ENCODE measurements at places on chromosomes 4 and X. TPM values are rescaled to one million over a fixed set of nuclear protein-coding genes. Genes with fewer than 3 reads are reported as not detected.

- DNase-seq = no peak
- H3K27ac ChIP-seq = no peak overlapping the region
- no peak overlapping the region for H3K4me3 ChIP-seq
- H3K36me3 ChIP-seq = no peaks in the 10 kb centered on the region
These were observed 293.5 kb downstream of the KCNIP4 start for GRCh38 chr4:21655031-21655430.

- no peak for DNase-seq
- H3K36me3 ChIP-seq = no peaks in the 10 kb centered on the region
- H3K4me1 ChIP-seq = no peaks in the 10 kb centered on the region
- H3K27me3 ChIP-seq = no peaks in the 10 kb centered on the region
These were observed 422.2 kb downstream of the PDHA2 start for GRCh38 chr4:96262057-96262456.

DNA sequence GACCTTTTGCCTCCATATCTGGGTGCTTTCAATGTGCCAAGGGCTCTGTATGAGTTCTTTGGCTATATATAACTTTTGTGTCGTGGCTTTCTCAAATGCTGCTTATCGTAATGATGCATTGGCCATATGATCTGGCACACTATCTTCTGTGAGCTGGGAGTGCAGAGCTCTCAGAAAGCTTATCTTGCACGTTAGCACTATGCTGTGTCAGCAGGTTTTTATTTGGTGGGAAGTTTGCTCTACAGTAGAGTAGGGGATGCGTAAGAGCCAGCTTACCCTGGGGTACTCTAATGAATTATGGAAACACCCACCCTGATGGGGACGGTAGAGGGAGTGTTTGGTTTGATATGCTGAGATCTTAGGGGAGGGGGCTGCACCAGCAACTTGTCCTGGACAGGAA is 119.6 kb downstream of the FAAH2 start:
- no peaks in the 10 kb centered on the region for H3K27me3 ChIP-seq
- no peak overlapping the region for H3K4me3 ChIP-seq
- no peak for DNase-seq
- H3K27ac ChIP-seq = no peak overlapping the region

DNA sequence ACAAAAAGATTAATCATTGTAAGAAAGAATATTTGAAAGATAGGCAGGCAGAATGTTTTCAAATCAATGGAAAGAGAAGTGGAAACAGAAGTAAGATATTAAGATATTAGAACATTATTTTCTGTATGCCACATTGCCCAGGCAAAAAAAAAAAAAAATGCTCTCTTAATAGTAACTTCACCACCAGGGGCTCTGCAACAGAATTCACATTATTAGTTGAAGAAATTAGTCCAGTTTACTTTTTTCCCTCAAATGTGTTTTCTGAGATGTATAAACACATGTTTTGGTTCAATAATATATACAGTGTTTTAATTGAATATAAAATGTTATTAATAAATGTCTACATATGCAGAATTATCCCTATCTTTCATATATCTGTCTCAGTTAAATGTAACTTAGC is 78.0 kb upstream of the ADAD1 start:
- no peak overlapping the region for H3K27ac ChIP-seq
- DNase-seq = no peak
- no peaks in the 10 kb centered on the region for H3K36me3 ChIP-seq

POLN gene
- total RNA-seq = 11.4 TPM

ITM2A gene
- total RNA-seq = 133 TPM

TGIF2LX gene
- total RNA-seq = not detected

GRCh38 chrX:44244008-44244407 is 99.5 kb downstream of the EFHC2 start:
- H3K27ac ChIP-seq = no peak overlapping the region
- no peak for DNase-seq
- H3K27me3 ChIP-seq = no peaks in the 10 kb centered on the region

DNA sequence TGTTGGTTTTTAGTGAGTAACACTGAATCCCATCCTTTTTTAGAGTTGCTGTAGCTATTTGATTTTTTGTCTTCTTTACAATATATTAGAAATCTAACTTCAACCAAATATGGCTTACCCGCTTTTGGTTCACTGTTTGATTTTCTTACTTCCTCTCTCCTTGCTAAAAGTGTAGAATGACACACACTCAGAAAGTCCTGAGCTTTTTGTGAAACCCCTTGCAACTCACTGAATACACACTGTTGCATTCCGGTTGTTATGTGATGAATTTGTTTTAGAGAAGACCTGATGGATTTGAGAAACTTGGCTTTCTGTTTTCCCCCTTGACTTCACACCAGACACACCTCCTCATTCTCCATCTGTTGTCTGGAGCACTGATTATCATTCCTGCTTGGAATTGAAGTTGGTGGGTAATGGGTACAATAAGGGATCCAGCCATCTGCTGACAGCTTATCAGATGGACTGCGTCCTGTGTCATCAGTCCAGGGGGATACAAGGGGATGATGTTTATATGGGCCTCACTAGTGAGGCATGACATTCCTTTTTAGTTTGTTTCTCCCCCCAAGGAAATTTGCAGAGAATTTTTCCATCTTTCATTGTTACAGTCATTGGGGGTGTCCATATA is 5.2 kb downstream of the TMEM164 start:
- no peak overlapping the region for H3K4me3 ChIP-seq
- H3K27ac ChIP-seq = no peak overlapping the region

GRCh38 chr4:88014386-88014905 is 7.0 kb downstream of the PKD2 start:
- H3K27ac ChIP-seq = no peak overlapping the region
- DNase-seq = no peak
- no peaks in the 10 kb centered on the region for H3K27me3 ChIP-seq
- H3K36me3 ChIP-seq = no peaks in the 10 kb centered on the region
- H3K4me1 ChIP-seq = peaks cover 18% of the 10 kb centered on the region
- H3K4me3 ChIP-seq = no peak overlapping the region

CXCL5 gene
- total RNA-seq = 0.10 TPM

LRP2BP gene
- total RNA-seq = 5.9 TPM

DNA sequence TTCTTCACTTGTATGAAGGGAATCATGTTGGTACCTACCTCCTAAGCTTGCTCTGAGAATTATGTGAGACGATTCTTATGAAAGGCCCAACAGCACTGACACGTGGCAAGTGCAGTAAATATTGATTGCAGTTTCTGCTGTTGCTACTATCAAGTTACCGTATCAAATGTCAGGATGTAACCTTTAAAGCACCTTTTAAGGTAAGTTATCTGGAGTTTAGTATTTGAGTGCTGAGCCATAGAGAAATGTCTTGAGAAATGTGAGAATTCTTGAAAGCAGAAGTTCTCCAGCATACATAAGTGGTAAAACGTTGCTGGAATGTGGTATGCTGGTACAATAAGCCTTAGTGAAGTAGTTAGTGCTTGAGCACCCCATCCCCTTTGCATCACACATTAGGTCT is 90.4 kb downstream of the PHOX2B start:
- no peak overlapping the region for H3K27ac ChIP-seq
- no peaks in the 10 kb centered on the region for H3K27me3 ChIP-seq
- H3K4me1 ChIP-seq = no peaks in the 10 kb centered on the region
- H3K4me3 ChIP-seq = no peak overlapping the region
- H3K36me3 ChIP-seq = no peaks in the 10 kb centered on the region

Measured in ovary (tissue), 10 donors.